ENCODE measurements at places on chromosomes 12 and 14.
A peak's percentile ranks its signal among the peaks of the same experiment; 100 is the strongest.

DNA sequence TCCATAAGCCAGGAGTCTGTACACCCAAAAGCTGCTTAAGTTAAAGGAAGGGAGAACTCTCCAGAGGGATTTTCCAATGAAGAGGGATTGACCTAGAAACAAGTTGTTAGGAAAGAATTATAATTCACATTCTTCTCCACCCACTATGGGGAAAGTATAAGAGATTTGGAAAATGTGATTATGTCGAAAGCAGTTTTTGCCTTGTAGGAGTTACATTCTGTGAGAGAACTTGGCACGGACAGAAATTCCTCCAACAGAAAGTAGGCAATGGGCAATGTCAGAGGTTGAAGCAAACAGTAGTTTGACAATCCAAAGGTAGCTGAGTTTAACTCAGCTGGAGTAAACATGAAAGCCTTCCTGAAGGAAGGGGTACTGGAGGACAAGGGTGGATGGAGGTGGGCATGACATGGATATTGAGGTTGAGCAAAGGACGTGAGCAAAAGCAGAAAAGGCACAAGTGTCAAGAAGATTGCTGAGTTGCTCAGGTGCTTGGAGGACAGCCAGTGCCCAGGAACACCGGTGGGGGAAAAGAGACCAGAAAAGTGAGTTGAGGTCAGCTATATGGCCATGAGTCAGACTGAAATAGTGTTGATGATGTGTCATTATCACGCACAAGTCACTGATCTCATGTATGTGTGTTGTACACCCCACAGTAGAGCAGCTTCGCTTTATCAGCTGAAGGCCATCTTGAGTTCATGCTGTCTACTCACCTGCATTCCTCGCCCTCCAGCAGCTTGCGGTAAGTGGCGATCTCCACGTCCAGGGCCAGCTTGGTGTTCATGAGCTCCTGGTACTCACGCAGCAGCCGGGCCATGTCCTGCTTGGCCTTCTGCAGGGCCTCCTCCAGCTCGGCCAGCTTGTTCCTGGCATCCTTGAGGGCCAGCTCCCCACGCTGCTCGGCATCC lies 4.0 kb downstream of the KRT5 start:
- no peak for DNase-seq

GRCh38 chr14:92520102-92521057 lies 6.8 kb downstream of the RIN3 start:
- no peak for DNase-seq

- no peak for DNase-seq
Observed at GRCh38 chr12:131413006-131413405, 297.9 kb upstream of the SFSWAP start.

- peak; percentile 3 for DNase-seq
Observed at GRCh38 chr12:79407671-79408622, 282.8 kb downstream of the PAWR start.

DNA sequence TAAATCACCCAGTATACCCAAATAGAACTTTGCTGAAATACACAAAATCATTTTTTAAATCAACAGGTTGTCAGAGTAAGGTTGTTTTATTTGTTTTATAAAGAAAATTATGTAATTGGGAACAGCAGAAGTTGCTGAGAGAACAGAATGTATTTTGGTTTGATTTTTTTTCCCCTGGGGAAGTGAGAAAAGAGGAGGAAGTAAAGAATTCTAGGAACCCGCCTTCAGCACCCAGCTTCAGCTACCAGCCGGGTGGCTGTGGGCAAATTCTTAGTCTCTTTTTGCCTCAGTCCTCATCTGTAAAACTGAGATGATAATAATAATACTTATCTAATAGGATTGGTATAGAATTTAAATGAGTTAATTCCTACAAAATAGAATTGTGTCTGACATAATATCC lies 119.4 kb downstream of the SRGAP1 start:
- no peak for DNase-seq

DNA sequence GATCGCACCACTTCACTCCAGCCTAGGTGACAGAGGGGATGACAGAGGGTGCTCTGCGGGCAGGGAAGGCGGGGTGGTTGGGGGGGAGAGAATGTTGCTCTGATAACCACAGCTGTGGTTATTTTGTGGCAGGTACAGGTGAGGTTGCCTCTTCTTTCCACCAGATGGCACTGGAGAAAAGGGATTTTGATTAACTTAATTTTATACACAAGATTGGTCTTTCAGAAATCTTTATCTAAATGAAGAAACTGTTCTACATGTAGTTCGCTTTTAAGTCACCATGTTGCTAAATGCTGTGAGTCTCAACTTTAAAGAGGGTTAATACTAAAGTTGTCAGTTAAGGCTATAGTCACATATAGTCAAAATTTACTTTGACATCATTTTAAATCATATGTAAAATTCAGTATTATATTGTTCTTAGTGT lies 25.7 kb downstream of the FGF23 start:
- no peak for DNase-seq

GRCh38 chr14:55593698-55594097 lies 13.7 kb downstream of the KTN1 start:
- no peak for DNase-seq

- DNase-seq, result no peak
Observed at GRCh38 chr12:14892726-14893505, 7.3 kb upstream of the MGP start.

- no peak for DNase-seq
Observed at GRCh38 chr12:54127538-54128259, 61.1 kb downstream of the SMUG1 start.

- DNase-seq, result no peak
Observed at GRCh38 chr12:84661786-84662185, 250.8 kb downstream of the SLC6A15 start.

- DNase-seq, result no peak
Observed at GRCh38 chr14:96072076-96072475, 32.9 kb downstream of the C14orf132 start.

GRCh38 chr14:74868739-74869138 lies 7.2 kb downstream of the PROX2 start:
- DNase-seq, result no peak

DNA sequence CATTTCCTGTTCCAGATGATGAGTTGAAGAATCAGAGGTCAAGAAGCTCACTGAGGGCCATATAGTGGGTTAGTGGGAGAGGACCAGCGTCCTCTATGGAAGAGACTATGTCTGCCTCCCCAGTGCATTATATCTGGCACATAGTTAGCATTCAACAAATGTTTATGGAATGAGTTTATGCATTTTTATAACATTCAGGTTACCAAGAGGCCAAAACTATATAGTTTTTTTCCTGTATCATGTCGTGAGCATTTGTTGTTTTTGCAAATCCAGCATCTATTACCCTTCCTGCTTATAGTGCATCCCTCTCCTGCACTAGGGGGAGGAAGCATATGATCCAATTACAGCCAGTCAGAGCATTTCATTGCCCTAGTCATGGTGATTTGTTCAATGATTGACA lies 60.6 kb downstream of the SUDS3 start:
- DNase-seq, result no peak

GRCh38 chr14:81533212-81533535 lies 479 bp downstream of the SEL1L start:
- DNase-seq, result no peak

DNA sequence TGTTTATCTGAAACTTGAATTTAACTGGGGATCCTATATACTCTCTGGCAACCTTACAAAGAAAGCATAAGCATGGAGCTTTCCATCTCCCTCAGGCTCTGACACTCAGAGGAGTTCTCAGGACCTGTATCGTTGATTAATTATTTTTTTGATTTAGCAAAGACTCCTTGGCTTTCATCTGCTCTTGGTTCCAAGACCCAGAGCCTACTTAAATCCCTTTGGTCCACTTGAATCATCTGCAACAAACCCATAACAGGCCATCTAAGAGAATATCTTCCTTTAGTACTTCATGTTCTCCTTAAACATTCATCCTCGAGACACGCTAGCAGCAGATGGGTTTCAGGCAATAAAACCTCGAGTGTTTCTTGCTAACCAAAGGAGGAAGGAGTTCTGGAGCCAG lies 85.4 kb downstream of the ZFP36L1 start:
- no peak for DNase-seq

DNA sequence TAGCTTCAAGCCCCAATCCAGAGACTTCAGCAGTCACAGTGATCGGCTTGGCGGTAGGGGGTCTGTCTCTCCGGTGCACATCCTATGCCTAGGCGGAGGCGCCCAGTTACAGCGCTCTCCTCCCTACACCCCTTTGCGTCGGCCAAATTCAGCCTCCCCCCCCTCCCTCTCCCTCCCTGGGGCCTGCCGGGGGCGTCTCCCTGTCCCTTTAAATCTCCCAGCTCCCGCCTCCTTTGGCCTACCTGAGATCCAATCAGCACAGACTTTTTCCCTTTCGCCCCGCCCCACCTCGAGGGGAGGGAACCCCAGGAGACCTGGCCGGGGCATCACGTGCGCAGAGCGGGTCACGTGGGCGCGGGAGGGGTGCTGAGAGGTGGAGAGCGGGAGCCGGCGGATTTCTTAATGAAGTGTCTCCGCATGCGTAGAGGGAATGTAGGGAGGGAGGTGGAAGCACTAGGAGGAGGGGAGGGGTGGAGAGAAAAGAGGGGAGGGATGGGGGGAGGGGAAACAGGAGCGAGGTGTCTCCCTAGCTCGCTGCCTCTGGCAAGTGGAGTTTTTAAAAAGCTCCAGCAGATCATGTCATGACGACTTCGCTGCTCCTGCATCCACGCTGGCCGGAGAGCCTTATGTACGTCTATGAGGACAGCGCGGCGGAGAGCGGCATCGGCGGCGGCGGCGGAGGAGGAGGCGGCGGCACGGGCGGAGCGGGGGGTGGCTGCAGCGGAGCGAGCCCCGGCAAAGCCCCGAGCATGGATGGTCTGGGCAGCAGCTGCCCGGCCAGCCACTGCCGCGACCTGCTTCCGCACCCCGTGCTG lies at the start of gene HOXC13:
Gene HOXC13 (plus strand): TSS at position 506 of the 815 bp plus-strand sequence. CDS start 76 bp downstream, at position 582.
- no peak for DNase-seq

GRCh38 chr14:59046746-59047145 lies 141.7 kb upstream of the DAAM1 start:
- no peak for DNase-seq

DNA sequence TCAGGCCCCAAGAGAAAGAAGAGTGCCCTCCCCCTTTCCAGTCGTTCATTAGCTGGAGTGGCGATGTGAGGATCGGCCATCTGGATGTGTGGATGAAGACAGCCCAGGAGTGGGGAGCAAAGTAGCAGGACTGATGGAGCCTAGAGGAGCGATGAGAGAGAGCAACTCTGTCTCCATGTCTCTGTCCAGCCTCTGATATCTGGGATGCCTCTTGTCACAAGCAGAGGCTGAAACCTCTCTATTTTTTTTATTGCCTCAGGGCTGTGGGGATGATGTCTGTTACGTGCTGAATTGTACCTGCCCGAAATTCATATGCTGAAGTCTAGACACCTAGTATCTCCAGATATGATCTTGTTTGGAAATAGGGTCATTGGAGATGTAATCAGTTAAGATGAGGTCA lies 2.7 kb downstream of the SERPINA11 start:
- no peak for DNase-seq

DNA sequence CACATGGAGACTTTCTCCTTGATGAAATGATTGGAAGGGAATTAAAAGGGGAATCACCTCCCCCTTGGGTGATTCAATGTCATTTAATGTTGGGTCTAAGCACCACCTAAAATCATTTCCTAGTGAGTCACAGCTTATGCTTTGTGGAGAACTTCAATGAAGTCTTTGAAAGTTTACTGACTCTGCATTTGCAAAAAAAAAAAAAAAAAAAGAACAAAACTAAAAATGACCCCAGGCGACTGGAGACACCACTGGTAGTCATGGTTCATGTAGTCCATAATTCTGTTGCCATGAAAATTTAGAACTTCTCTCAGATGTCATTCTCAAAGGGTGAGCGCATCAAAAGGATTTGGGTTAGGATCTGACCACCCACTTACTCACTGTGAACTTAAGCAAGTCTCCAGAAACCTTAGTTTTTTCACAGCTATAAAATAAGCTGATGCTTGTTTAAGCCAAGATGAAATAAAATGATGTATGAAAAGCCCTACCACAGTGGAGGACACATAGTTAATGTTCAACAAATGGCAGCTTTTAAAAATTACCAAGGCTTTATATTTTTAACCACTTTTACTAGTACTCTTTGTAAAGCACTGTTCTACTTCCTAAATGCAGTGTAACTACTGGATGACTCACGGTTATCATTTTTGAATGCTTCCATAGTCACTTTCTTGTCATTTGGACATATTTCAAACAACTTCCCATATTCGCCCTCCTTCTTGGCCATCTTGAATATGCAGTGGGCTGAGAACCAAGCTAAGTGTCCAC lies 18.1 kb upstream of the KSR2 start:
- DNase-seq, result no peak

GRCh38 chr12:91622981-91623380 lies 440.4 kb upstream of the DCN start:
- no peak for DNase-seq

- DNase-seq, result no peak
Observed at GRCh38 chr12:66050610-66051009, 79.9 kb downstream of the LLPH start.

DNA sequence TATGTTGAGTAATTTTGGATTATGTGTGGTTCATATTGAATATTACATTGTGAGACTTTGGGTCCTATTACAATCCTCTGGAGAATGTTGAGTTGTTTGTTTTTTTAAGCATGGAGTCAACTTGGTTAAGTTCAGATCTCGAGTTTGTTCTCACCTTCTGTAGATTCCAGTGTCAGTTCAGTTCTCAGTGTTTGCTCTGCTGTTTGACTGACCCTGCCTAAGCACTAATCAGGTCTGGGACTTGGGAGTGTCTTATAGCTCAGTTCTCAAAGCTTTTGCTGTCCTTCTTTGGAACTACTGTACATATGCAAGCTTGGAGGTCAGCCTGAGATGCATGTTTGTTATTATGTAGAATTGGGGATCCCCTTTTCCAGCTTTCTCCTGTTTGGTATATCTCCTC lies 63.1 kb downstream of the DIP2B start:
- DNase-seq, result no peak

GRCh38 chr14:92323011-92323915 lies at the start of gene SLC24A4:
Gene SLC24A4 (plus strand): TSS chr14:92323165. CDS start chr14:92323831, 666 bp downstream.
- DNase-seq, result peak; percentile 54

GRCh38 chr12:131171029-131171428 lies 217.3 kb downstream of the ADGRD1 start:
- DNase-seq, result no peak

DNA sequence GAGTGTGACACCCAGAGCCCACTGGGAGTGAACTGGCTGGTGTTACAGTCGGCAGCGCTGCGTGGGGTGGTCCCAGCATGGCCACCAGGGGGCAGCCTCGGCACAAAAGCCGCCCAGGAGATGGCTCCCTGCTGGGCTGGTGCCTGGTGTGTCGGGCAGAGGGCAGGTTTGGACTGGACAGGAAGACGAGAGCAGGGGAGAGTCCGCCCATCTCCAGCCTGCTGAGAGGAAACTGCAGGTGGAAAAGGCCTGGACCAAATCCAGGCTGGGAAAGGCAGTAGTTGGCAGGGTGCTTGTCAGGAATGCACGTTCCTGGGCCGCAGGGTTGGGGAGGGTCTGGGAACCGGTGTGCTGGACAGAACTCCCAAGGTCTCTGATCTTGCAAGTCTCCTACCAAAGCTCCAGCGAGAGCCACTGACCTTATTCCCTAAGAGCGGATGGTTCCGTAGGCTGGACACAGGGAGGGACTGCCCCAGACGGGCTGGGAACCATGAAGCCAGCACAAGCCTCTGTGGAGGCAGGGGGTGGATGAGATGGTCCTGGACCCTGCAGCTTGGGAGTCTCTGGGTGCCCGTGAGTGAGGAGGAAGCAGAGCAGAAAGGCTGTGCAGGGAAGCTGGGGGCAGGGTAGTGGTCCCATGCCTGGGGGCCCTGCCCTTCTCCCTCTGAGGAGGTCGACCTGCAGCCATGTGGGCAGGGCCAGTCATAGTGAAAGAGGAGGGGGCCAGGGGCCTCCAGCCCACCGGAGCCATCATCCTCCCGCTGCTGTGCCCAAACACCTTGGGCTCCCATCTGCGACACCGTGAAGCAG lies 1.8 kb downstream of the AHNAK2 start:
- peak; percentile 81 for DNase-seq
